ENCODE measurements at places on chromosomes 2 and 18.

DNA sequence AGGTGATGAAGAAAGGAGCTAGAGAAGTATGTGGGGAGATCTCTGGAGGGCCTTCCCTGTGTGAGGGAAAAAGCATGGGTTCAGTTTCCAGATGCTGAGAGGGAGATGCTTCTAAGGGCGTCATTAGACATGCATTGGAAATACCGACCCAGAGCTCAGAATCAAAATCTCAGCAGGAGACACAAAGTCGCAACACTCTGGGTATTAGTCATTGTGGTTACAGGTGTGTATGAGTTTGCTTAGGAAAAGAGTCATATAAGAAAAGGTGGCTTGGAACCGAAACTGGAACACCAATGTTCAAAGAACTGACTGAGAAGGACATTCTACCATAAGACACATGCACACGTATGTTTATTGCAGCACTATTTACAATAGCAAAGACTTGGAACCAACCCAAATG lies 477.1 kb downstream of the FBXO15 start:
- DNase-seq, result no peak

GRCh38 chr2:32701806-32702205 lies 74.0 kb downstream of the TTC27 start:
- DNase-seq, result no peak

- no peak for DNase-seq
Measured at GRCh38 chr18:34196256-34196655, 28.5 kb downstream of the NOL4 start.

DNA sequence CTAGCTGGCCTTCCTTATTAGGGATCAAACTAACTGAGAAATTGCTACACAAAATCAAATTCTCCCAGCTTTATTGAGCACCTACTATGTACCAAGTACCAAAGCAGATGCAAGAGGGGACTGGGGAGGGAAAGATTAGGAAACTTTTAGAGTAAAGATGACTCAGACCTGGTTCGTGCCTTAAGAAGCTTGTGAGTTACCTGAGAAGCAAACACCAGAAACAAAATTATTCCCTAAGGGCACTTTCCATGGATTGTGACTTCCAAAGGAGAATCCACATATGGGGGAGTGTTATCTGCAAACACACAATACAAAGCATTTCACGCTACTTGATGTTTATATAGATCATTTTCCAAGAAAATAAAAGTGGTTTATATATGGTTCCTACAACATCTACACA lies 326.9 kb upstream of the HNRNPA3 start:
- DNase-seq, result no peak

- no peak for DNase-seq
Measured at GRCh38 chr2:188158337-188159100, 133.2 kb upstream of the GULP1 start.

DNA sequence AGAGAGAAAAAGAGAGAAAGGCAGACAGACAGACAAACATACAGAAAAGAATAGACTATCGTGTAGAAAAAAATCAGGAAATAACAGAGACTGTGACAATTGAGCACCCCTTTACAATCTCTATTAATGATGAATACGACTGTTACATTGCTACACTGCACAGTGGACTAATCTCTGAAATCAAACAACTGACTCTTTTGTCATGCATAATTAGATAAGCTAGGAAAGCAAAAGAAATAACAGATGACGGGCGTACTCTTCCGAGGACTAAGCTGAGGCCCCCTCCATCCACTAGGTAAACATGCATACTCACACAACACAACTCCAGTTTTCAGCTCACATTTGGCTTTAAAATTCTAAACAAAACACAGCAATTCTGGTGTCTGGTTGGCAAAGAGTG lies 267.0 kb downstream of the NOL4 start:
- DNase-seq, result no peak

DNA sequence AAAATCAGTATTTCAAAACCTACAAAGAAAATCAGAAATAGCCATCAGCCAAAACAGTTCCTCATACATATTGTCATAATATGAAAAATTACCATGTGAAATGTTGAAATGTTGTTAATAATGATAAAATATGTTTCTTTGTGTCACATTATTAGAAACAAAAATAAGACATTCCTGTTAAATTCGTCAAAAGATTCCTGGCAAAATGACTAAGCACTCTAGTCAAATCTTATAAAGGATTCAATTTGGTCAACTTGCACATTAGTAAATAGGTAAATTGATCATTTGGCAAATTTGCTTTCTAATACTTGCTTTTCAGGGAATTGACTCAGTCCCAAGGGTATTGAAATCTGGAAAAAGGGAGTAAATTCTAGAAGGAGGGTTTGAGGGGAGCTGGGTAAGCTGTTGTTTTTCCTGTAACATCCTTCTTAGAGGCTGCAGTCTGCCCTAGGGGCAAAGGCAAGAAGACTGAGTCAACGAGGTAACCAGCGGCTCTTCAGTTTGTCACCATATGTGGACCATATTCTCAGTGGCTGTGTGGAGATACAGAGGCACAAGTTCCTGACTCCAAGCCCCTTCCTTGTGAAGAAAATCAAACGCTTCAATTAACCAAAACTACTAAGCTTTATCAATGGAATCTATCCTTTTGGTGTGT lies 482.3 kb downstream of the TNS1 start:
- no peak for DNase-seq

DNA sequence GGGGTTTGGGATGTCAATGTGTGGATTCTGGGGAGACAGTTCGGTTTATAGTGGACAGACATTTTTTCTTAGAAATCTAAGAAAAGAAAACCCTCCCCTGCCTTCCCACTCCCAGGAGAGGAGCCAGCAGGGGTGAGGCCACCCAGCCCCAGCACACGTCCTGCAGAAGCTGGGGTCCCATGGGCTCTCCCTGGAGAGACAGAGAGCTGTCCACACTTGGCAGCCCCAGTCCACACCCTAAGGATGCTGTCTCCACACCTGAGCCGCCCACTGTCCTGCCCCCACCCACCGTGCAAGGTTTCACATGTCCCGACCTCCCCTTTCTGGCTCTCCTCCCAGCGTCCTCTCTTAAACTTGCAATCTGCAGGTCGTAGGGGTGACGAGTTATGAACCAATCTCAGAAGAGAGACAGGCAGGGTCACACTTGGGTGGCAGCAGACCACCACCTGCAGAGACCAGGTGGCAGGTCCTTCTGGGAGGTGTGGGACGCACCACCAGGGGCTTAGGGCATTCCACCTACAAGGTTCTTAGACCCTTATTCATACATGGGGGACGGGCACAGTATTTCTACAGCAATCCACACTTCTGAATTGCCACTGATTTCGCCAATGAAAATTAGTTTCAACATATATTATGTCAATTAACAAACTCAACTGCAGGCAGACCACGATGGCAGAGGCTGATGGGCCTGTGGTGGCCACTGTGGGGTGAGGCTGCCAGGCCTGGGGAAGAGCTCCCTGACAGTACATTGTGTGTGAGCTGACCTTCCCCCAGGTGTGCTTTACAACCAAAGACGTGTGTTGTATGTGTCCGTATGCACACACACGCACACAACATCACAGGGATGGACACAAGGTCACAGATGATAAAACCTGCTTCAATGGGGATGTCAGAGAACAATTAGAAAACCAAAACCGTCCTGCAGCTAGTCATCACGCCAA lies 158.5 kb downstream of the TPO start:
- no peak for DNase-seq

GRCh38 chr2:40488101-40488601 lies 36.3 kb upstream of the SLC8A1 start:
- no peak for DNase-seq

DNA sequence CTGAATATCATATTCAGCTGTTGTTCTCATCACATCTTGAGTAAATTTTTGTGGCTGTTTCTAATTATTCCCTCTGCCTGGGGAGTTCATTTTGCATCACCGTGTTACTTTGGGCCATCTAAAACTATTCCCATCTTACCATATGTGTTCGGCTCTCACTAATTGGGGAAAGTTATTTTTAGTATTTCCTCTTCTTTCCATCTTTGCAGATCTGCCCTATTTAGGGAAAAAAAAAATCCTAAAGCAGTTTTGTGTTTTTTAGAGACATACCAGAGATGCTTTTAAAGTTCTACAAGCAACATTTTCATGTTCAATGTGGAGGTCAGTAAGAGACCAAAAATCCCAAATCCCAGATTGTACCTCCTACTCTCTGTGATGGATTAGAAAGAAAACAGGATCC lies 111.3 kb upstream of the NDUFV2 start:
- DNase-seq, result no peak

DNA sequence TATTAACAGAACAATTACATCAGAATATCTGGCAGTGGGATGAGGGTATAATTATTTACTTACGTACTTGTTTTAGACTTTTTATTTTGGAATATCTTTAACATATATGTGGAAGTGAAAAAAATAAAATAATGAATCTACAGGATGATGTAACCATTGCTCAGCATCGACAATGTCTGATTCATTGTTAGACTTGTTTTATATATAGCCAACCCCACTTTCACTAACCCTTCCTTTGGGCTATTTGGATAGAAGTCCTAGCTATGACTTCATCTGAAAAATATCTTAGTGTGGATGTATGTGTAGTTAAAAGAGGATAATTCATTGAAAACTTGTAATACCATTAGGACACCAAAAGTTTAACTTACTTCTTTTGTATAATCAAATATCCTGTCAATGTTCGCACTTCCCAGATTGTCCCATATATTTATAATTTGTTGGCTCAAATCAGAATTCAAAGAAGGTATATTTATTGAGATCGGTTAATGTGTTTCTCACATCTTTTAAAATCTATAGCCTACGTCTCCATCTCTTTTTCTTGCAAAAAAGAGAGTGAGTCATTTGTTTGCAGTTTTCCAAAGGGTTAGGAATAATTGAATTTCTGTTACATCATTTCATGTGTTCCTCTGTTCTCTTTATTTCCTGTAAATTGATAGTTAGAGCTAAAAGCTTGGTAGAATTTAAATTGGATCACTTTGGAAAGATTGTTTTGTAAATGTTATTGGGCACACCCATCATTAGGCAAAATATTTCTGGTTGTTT lies 506.1 kb upstream of the FAM98A start:
- no peak for DNase-seq

GRCh38 chr18:76923485-76924085 lies 101.2 kb downstream of the ZNF236 start:
- DNase-seq, result no peak

- DNase-seq, result no peak
Measured at GRCh38 chr2:122652670-122653069, 897.2 kb downstream of the TSN start.

DNA sequence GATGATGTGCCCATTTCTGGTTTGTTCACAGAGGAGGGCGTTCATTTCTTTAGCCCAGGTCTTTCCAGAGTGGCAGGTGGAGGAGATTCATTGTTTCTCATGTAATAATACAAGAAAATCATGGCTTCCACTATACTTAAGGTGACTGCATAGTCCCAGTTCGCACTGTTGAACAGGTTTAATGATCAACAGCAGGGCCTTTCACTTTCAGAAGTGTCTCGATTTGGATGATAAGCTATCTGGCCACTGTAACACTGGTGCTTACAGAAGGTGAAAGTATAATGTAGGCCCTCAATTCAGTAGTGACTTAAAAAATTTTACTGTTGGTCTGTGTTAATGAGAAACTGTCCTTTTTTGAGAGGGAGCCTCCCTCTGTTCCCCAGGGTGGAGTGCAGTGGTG lies 1.4 kb downstream of the RMC1 start:
- no peak for DNase-seq

DNA sequence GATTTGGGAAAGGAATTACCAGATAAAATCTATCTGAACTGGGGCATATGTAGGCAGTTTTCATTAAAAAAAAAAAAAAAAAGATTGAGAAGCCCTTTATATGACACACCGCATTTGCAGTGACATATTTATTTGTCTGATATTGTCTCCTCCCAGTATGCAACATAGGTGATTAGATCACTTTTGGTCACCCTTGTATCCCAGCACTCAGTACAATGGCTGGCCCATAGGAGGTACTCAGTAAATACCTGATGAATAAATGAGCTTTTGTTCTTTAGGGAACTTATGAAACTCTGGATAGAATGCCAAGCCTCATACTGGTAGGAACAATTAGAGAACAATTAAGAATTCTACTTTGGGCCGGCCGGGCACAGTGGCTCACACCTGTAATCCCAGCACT lies 22.8 kb upstream of the E2F6 start:
- DNase-seq, result no peak

DNA sequence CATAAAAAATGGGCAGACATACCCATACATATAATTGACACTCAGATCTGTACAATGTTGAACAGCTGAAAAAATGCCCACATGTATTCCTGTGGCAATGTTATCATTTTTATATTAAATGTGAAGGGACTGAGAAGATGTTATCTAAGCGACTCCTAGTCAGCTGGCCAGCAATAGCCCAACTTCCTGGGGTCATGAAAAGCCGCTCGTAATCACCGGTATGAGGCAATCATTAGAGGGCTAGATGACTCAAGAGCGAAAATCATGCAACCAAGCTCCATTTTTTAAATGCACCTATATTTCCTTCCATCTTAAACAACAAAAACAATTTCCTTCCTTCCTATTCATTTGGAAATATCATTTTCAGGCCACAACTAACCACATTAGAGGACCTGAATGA lies 274.6 kb upstream of the CCDC68 start:
- DNase-seq, result no peak

GRCh38 chr2:69535817-69536241 lies 98.6 kb upstream of the NFU1 start:
- no peak for DNase-seq

DNA sequence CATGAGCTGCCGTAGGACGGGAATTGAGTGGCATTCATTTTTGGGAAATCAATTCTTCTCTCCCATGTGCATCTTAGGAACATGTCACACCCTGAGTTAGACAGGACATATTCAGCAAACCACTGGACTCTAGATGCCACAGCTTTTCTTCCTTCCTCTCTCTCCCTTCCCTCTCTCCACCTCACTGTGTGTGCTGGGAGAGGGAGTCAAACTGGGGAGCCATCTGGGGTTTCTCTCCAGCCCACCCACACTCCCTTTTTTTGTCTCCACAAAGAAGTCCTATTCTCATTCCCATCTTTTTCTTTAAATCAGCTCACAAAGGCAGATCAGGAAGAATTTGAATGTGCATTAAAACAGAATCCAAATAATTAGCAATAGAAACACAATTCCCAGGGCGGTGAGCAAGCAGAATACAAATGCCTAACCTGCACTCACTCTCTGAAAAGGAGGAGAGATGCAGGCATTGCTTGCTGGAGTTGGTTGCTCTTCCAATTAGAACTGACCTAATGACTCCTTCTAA lies 15.4 kb downstream of the CD28 start:
- no peak for DNase-seq

DNA sequence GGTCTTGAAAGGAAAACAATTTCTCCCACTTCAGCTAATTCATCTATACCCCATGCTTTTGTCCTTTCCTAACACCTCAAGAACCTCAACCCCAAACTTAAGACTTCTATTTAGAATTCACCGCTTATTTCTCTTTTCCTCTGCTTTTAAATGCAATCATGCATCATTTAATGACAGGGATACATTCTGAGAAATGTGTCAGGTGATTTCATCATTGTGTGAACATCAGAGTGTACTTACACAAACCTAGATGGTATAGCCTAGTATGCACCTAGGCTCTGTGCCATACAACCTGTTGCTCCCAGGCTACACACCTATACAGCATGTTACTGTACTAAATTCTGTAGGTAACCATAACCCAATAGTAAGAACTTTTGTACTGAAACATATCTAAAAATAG lies 22.9 kb downstream of the ARL5A start:
- no peak for DNase-seq
